ENCODE measurements at places on chromosomes 3 and 15.

DNA sequence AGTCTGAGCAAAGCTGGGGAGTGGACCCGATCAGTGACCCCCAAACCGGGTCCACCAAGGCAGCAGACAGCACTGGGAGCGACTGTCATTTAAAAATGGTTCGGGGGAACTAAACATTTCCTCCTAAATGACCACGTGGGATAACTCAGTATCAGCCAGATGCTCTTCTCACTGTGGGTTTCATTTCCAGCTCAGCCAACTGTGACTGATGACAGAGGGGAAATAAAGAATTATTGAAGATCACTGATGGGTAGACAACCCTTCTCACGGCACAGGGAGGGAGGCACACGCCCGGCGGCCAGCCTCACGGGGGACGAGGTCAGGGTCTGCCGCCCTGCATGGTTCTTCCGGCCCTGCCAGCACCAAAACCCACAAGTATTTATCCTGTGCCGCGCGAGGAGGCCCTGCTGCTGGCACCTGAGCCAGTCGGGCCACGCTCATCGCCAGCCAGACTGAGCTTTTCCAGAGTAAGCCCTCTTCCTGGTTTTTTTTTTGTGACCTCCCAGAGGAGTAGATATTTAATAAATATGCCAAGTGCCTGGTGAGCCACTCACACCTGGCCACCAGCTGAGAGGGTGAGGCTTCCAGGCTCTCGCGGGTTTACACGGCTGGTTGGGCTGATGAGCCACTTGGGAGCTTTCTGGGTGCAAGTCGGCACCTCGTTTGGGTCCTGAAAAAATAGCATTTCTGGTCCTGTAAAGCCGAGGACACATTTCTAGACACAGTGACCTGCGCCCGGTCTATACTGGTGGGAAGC is 6.2 kb downstream of the MELTF start:
- DNase-seq, result no peak

DNA sequence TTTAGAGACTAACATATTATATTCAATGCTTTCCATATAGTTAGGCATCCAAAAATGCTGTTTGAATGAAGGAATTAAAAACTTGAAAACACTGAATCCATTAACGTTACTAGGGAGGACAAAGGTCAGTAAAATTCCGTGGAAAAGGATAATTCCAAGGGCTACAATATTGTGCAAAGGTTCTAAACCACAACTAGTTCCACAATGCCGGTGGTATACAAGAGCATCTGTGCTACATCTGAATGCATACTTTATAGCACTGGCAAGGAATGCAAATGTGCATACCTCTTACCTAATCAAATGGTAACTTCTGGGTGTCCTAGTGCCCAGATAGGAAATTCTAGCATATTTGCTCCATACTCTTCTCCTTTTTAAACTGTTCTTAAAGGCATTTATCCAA is 2.2 kb downstream of the ICE2 start:
- no peak for DNase-seq

- no peak for DNase-seq
These were observed 256.6 kb downstream of the OCA2 start for GRCh38 chr15:27842526-27842925.

DNA sequence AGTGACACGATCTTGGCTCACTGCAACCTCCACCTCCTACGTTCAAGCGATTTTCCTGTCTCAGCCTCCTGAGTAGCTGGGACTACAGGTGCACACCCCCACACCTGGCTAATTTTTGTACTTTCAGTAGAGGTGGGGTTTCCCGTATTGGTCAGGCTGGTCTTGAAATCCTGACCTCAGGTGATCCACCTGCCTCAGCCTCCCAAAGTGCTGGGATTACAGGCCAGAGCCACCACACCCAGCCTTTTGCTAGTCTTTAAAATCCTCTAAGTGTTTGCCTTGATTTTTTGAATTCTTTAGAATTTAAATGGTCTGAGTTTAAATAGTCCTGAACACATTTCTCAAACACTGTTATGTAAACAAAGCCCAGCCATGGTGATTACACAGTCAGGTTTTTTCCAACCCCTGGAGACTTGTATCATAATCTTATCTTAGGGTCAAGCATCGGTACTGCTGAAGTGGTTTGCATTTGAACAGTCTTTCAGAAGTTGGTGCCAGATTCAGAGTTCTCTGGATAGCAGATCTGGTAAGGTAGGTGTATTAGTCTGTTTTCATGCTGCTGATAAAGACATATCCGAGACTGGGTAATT is 28.2 kb upstream of the PIAS1 start:
- no peak for DNase-seq

DNA sequence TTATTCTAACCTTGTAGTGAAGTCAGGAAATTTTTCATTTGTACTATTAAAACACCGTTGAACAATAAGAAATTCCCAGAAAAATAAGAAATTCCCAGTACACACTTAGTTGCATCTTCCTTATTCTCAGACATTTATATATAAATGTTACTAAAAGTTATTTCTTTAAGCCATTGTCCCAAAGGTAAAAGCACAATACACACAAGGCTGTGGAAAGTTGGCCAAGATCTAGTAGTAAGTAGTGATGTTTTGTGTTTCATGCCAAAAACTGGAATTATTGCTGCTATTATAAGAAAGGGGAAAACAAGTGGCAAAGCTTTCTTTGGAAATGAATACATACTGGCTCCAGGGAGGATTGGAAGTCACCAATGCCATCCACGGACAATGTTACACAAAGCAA is 802.5 kb upstream of the DPPA4 start:
- no peak for DNase-seq

DNA sequence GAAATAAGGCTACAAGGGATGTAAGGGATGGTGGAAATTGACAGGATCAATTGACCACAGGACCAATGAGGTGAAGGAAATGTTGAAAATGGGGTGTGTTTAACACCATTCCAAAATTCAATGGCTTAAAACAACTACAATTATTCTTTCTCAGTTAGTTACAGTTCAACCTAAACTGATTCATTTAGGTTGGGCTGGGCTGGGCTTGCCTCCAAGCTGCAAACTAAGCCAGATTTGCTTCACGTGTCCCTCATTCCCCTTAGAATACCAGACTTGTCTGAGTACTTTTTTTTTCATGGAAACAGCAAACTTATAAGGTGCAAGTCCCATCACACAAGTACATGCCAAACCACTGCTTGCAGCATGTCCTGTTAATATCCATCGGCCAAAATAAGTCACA is 280.1 kb downstream of the NEK10 start:
- DNase-seq, result no peak

- peak; percentile 52 for DNase-seq
These were observed 7.3 kb upstream of the ZBTB38 start for GRCh38 chr3:141360888-141361598.

DNA sequence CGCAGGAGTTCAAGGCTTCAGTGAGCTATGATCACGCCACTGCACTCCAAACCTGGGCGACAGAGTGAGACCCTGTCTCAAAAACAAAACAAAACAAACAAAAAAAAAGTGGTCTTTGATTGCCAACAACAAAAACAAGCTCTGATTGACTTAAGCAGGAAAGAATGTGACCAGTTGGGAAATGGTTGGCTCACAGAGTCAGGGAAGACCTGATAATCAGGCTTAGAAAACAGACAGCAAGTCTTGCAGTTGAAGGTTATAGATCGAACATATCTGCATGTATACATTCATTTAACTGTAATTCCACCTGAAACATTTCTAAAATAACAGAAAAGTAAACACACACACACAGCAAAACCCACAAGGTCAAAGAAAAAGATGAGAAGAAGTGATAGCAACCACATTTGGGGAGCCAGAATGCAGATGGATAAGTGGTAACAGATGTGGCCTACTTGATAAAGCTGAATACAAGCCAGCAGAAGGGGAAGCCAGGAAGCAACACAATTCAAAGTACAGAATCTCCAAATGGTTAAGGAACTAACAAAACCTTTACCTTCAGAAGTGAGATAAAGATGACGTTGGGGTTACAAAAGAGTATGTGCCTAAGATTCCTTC is 699.9 kb upstream of the ZNF385D start:
- no peak for DNase-seq

DNA sequence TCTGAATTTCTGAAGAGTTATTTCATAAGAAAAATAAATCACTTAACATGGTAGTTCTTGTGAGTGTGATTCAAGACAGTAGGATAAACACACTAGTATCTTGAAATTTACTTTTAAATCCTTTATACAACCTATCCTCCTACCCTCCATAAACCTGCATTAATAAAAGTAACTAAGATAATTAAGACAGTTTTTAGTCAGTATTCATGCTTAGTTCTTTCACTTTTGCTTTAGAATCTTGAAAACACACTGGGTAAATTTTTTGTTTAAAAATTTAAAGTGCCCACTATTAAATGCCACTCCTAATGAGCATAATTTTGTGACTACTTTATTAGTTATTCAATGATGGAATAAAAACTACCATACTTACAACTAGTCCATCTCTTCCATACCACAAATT is 28.8 kb downstream of the GOLIM4 start:
- DNase-seq, result no peak

GRCh38 chr3:171494457-171495109 is 34.4 kb upstream of the TNIK start:
- DNase-seq, result no peak

DNA sequence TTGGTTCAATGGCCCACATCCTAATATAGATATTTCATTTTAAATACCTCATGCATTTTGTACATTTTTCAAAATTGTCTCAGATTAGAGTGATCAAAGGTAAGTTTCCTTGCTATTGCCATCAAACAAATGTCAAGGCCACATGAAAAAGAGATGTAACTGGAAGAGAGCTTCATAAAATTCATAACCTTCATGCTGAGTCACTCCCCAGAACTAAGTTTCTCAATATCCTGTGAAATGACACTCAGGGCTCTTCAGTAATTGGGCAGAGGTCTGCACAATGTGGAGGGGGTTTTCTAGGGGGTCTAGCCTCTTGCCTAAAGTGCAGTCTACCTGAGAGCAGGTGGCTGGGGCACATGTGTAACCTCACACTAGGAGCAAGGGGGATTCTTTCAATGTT is 152.2 kb upstream of the SLC2A2 start:
- no peak for DNase-seq

GRCh38 chr15:39513936-39514335 is 66.9 kb upstream of the THBS1 start:
- DNase-seq, result no peak

DNA sequence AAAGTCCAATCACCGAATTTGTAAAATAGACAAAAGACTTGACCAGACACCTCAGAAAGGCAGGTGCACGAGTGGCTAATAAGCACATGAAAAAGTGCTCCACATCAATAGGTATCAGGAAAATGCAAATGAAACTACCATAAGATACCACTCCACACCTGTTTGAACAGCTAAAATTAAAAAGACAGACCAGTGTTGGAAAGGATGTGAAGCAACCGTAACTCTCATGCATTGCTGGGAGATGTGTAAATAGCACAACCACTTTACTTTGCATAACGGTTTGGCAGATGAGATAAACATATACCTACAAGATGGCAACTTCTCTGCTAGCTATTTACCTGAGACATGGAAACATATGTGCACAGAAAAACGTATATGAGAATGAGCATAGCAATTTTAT is 56.9 kb downstream of the CADPS start:
- no peak for DNase-seq

- peak; percentile 18 for DNase-seq
These were observed 378.9 kb downstream of the GAP43 start for GRCh38 chr3:116002235-116002634.

DNA sequence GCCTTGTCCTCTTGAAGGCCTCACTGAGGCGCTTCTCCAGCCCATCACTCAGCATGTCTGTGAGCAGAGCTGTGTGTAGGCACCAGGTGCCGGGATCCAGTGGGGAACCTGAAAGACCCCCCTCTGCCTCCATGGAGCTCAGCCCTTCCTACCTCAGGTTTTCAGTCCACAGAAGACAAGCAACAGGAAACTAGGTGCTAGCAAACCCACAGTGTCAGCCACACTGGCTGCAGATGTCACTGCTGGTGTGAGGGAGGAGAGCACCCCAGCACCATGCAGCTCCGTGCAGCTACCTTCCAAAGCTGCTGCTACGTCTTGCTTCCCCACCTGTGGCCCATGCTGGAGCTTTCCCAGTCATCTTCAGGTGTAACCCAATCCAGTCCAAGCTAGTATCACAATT is 17.9 kb downstream of the PSTPIP1 start:
- no peak for DNase-seq

DNA sequence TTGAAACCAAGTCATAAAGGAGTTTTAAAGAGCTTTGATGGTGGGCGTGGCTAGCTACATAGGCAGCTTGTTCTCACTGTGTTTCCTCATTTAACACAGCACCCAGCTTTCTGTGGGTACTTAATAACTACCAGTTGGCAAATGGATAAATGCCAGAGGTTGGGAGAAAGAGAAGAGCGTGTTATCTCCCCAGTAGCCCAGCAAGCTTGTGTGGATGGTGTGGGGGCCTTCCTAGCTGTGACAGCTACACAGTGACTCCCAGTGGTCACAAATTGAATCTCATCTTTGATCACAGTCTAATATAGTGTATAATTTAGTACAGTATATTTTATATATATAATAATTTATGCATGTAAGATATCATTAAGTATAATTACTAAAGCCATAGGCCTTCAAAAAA is 984.1 kb downstream of the EPHA3 start:
- no peak for DNase-seq

DNA sequence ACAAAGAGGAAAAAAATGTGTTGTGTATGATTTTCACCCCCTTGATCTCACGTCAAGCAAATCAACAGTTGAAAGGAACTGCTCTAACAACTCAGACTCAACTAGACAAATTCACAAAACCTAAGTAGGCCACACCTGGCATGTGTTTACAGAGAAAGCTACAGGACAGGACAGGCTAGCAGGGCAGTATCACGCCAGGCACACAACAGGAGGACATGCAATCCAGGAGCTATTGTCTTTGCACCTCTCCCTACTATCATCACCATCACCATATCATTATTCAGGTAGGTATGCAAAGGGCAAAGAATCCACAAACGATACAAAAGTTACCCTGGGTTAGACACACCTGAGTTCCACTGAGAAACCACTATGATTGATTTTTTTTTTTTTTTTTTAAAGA is 86.4 kb downstream of the TBL1XR1 start:
- no peak for DNase-seq

GRCh38 chr15:101156509-101157159 is 95.2 kb downstream of the CHSY1 start:
- no peak for DNase-seq

DNA sequence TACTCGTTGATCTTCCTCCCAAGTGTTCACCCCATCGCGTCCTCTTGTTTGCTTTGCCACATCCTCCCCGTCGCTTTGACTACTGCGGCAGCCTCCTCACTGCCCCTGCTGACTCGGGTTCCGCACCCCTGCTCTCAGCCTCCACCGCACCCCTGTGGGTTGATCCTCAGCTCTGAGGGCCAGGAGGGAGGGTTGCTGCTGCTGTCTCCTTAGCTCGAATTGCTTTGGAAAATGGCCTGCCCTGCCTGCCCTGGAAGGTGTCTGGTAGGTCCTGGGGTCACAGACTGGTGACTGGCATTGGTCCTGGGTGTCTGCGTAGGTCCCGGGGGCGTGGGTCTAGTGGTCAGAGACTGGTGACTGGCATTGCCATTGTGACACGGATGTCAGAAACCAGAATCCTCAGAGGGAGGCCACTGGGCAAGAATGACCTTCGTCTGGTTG is 9.4 kb downstream of the MUC4 start:
- DNase-seq, result no peak

DNA sequence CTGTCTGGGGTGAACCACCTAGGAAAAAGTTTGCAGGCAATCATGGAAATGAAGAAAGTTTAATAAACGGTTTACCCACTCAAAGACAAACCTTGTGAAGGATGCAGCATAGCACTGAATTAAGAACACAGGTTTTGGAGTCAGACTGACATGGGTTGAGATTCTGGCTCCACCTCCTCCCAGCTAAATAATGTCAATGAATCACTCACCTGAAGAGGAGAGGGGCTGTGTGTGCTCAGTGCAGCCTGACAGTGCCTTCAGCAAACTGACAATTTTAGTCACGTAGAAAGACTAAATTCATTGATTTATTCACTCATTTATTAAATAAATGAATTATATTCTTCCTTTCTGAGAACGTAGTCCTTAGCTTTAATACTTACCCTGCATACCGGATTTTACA is 18.9 kb downstream of the NR1I2 start:
- no peak for DNase-seq
